ENCODE measurements at places on chromosomes 11 and 22.

- DNase-seq = no peak
These were observed 128.5 kb downstream of the CD44 start for GRCh38 chr11:35267504-35267903.

GRCh38 chr11:103536335-103536722 lies 427.1 kb downstream of the DYNC2H1 start:
- DNase-seq = no peak

DNA sequence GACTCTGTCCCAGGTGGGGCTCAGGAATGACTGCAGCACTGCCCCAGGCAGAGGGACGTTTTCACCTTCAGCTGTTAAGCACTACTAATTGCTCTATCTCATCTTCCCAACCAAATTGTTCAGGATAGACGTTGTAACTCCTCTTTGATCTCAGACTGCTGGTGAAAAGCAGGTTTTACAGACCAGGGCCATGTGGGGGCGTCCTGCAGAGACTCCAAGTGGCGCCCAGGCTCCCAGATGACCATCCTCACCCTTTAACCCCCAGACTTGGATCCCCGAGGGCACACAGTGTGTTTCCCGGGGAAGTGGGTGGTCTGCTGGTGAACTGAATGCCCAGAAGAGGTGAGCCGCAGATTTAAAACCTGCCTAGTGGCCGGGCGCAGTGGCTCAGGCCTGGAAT lies 23.9 kb downstream of the FADD start:
- no peak for DNase-seq

DNA sequence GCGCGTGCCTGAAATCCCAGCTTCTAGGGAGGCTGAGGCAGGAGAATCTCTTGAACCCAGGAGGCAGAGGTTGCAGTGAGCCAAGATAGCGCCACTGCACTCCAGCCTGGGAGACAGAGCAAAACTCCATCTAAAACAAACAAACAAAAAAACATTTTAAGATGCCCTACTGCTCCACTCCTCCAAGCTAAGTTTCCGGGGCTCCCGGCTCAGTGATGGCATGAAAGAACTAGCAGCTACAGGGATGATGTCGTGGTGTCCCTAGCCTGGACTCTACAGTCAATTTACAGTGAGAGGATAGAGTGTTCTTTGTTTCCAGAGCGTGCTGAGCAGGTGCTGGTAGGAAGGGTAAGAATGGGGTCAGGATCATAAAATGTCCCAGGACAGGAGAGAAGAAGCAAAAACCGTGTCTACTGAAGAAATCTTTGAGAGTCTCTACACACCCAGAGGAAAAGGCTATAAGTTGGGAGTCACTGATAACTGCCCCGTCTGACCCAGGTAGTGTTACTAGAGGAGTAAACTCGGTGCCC lies 1.2 kb upstream of the ZBTB3 start:
- no peak for DNase-seq

GRCh38 chr11:87454241-87454640 lies 416.5 kb downstream of the TMEM135 start:
- no peak for DNase-seq

- no peak for DNase-seq
These were observed 4.9 kb upstream of the CNTN5 start for GRCh38 chr11:99015634-99016454.
